ENCODE measurements at places on chromosomes 12 and 14. TPM values are rescaled to one million over a fixed set of nuclear protein-coding genes. Genes with fewer than 3 reads are reported as not detected.

- no peak for DNase-seq
Measured at GRCh38 chr14:105857220-105857825, 330.9 kb downstream of the TMEM121 start.

GRCh38 chr12:121801595-121802484 lies 2.0 kb upstream of the SETD1B start:
- DNase-seq, result no peak

- DNase-seq, result no peak
Measured at GRCh38 chr12:712172-712863, 40.1 kb upstream of the WNK1 start.

DNA sequence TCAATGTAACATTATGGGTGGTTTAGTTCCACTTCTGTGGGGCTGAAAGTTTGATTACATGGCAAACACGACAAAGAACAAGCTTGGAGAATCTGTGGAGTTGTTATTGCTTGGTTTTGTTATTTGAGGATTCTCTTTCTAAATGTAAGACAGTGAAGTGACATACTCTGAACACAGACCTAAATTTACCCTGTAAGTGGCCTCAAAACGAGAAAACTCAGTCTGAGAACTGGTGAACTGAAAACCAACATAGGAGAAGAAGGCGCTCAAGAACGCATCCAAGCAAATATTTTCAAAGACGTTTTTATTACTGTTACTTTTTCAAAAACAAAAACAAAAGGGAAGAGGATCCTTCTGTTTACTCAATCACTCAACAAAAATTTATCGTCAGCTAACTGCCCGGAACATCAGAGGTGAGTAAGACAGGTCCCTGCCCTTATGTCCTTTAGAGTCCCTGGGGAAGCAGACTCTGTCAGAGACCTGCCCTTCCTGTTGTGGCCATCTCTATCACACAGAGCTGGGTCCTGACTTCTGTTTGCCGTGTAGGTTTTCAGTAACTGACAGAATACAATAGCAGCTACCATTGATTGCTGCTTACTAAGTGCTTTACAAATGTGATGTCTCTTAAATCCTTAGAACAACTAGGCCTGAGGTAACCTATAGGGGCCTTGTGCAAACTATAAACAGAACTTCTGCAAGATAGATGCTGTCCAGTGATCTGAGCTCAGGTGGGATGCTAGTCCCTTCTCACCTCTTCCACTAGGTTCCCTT lies 79.3 kb upstream of the C12orf71 start:
- no peak for DNase-seq

Gene PRPH
- total RNA-seq, result not detected

DNA sequence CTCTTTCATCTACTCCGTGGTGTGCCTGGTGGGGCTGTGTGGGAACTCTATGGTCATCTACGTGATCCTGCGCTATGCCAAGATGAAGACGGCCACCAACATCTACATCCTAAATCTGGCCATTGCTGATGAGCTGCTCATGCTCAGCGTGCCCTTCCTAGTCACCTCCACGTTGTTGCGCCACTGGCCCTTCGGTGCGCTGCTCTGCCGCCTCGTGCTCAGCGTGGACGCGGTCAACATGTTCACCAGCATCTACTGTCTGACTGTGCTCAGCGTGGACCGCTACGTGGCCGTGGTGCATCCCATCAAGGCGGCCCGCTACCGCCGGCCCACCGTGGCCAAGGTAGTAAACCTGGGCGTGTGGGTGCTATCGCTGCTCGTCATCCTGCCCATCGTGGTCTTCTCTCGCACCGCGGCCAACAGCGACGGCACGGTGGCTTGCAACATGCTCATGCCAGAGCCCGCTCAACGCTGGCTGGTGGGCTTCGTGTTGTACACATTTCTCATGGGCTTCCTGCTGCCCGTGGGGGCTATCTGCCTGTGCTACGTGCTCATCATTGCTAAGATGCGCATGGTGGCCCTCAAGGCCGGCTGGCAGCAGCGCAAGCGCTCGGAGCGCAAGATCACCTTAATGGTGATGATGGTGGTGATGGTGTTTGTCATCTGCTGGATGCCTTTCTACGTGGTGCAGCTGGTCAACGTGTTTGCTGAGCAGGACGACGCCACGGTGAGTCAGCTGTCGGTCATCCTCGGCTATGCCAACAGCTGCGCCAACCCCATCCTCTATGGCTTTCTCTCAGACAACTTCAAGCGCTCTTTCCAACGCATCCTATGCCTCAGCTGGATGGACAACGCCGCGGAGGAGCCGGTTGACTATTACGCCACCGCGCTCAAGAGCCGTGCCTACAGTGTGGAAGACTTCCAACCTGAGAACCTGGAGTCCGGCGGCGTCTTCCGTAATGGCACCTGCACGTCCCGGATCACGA lies 2.2 kb downstream of the SSTR1 start:
- DNase-seq, result no peak

Gene CDH24
- 17.4 TPM for total RNA-seq

Gene KLHDC1
- 0.94 TPM for total RNA-seq

DNA sequence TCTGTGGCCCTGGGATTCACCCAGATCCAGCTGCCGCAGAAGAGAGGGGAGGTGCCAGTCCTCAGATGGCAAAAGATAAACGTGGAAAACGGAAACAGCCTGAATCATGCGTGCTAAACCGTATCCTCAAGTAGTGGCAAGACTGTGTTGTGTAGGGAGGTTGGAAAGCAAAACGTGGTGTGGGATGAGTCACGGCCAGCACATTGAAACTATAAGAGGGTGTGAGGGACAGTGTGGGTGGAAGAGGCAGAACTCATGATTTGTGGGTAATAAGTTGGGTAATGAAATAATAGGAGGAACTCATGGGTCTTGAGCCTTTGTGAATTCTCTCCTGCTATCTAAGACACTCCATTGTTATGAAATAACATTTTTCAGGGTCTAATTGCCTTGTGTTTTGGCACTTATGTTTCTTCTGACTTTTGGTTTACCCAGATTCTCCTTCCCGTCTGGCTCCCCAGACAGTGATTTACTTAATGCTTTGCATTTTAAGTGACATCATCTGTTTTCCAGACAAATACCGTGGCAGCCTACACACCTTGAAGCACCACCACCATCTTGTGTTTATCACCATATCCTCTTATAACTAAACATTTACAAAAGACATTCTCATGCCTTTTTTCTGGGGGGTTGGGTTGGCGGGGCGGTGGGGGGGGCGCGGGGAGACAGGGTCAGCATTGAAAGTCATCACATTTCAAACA lies 62.3 kb upstream of the PTCSC3 start:
- DNase-seq, result peak; percentile 85

Gene SERPINA12
- total RNA-seq, result not detected

DNA sequence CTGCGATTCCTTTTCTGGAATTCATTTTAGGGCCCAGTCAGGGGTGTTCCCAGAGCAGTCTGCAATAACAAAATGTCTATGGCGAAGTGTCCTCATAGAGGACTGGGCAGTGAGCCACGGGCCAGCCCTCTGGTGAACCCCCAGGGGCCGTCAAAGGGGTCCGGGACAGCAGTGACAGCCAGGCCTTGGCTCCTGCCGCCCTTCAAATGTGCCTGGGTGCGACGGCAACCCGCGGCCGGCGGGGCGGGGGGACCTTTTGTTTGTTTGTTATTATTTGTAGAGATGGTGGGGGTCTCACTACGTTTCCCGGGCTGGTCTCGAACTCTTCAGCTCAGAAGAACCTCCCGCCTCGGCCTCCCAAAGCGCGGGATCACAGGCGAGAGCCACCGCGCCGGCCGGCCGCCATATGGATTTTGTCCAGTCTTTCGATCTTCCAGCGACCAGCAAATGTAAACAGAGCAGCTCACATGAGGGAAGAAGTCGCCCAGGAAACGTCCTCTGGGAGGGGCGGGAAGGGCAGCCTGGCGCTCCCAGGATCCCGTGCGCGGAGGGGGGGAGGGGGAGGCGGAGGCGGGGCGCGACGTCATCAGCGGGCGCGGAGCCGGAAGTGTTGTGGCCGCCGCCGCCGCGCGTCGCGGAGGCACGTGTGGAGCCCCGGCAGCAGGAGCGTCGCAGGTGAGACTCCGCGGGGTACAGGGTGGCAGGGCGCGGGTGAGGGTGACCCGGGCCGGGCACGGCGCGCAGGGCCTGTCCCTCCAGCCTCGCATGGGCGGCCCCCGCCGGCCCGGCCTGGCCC lies at the start of gene TRMT61A:
TSS of gene TRMT61A (plus strand) at position 610 of the 796 bp plus-strand sequence. CDS start 783 bp downstream, outside the sequence.
- peak; percentile 79 for DNase-seq

Gene RNU4-1
- 2,591 TPM for total RNA-seq

GRCh38 chr12:131597333-131597732 lies 113.6 kb upstream of the SFSWAP start:
- DNase-seq, result no peak

DNA sequence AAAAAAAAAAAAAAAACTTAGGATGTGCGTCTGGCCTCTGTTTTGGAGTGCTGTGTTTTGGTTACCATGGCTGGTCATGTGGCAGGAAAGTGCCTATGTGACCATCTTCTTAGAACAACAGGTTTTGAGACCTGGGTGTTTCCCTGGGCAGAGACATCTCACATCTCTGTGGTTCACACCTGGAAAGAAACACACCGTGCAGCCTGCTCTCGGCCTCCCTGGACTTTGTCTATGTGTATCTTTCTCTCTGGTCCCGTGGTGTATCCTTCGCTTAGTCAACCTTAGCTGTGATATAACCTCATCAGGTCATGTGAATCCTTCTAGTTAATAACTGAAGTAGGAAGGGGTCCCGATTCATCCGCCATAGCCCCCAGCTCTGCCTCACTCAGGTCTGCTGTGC lies 22.6 kb downstream of the ACADS start:
- no peak for DNase-seq

DNA sequence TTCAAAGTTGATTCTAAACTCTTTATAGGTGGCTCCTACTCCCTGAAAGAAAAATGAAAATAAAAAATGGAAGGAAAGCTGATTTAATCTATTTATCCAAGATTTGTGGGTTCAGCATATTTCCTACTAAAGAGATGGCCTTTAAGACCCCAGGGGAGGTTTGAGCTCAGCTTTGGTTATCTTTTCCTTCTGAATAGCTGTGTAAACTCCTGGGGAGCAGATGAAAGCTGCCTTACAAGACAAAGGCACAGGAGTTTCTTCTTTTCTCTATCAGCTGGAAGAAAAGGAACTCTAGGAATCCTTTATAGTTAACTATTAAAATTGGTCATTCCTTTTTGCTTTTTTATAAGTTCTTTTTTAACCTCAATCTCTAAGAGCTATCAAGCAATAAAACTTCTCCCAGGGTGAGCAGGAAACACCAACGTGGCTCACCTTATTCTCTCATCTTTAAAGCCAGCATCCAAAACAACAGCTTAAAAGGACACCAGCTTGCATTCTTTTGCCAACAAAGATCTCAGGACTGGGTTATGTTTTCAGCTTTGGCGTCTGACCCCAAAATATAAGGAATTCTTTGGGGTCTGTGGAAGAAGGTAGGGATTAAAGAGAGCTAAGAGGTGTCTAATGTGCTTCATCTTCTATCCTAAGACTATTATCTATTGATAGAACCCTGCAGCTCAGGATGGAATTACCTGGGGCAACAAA lies 371.7 kb upstream of the KITLG start:
- no peak for DNase-seq

Measured in astrocyte (in vitro differentiated cells and primary cell).